MM.1S (cell line): ENCODE measurements at places on chromosomes 16 and 17.

- no peak for DNase-seq
Observed at GRCh38 chr16:89052890-89053724, 40.5 kb upstream of the ACSF3 start.

GRCh38 chr17:43714465-43715149 is 44.0 kb downstream of the SOST start:
- no peak for DNase-seq

DNA sequence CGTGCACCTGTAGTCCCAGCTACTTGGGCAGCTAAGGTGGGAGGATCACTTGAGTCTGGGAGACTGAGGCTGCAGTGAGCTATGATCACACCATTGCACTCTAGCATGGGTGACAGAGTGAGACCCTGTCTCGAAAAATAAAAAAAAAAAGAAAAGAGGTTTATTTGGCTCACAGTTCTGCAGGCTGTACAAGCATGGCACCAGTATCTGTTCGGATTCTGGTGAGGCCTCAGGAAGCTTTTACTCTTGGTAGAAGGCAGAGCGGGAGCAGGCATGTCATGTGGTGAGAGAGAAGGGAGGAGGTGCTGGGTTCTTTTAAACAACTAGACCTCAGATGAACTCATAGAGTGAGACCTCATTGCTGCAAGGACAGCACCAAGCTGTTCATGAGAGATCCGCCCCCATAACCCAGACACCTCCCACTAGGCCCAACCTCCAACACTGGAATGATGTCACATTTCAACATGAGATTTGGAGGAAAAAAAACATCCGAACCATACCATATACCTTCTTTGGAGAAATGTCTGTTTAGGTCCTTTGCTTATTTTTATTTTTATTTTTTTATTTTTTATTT is 10.3 kb upstream of the RMI2 start:
- DNase-seq = no peak

GRCh38 chr16:3520413-3520812 is 19.6 kb downstream of the CLUAP1 start:
- no peak for DNase-seq

DNA sequence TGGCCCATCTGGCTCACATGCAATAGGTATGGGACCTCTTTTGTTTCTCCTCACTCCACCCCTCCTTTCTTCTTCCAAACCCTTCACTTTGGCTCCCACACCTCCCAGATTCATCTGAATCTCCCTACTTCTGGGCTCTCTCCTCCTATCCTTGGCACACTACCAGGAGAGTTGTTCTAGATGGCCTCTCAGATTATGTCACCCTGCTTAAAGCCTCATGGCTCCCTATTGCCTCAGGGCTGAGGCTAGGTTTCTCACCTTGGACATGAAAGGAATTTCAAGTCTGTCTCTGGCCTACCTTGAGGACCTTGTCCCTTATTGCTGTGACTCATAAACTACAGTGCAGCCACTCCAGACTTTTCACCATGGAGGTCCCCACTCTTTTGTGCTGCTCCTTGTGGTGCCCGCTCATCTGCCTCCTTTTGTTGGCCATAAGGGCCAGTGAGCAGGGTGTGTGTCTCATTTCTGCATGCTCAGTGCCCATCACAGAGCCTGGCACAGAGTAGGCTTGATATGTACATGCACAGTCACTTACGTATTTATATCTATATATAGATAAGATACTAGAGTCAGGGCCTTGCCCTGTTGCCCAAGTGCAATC is 1.0 kb upstream of the MFAP4 start:
- no peak for DNase-seq

DNA sequence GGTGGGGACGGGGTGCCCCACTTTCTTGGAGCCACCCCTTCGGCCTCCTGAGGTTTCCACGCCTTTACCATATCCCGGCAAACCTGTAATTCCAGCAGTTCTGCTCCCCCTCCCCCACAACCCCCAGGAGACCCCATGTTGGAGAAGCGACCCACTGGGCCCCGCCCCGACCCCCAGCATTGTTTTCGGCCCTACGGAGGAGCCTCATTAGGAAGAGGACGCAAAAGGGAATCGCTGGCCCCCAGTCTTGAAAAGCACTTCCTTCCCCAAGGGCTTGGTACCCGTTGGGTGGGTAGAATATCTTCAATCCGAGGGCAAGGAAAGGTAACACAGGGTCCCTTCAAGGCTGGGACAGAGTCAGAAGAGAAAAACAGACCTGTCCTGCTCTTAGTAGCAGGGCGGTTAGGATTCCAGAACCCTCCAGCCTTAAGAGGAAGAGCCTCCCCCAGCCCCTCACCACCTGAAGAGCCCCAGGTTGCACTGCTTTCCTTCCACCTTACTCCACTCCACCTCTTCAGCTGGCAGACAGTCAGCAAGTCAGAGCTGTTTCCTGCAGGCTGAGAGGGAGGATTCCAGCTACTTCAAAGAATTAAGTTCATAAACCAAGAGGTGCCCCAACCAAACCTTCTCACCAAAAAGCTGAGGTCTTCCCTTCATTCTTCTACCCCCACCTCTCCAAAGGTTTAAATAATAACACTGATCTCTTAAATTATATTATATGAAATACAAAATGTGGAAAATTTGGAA is 803 bp upstream of the TLCD2 start:
- no peak for DNase-seq

GRCh38 chr17:80770881-80771611 is 220.6 kb upstream of the CHMP6 start:
- no peak for DNase-seq

GRCh38 chr16:54199487-54200160 is 87.0 kb downstream of the IRX3 start:
- no peak for DNase-seq
